ENCODE measurements at places on chromosomes 12 and 14. TPM values are rescaled to one million over a fixed set of nuclear protein-coding genes. Genes with fewer than 3 reads are reported as not detected.

The CD27 gene
- polyA plus RNA-seq = 0.97 TPM

The SOAT2 gene
- 1.9 TPM for polyA plus RNA-seq

The KRT83 gene
- not detected for polyA plus RNA-seq

The AKAP6 gene
- 3.0 TPM for polyA plus RNA-seq

The UNC79 gene
- 0.75 TPM for polyA plus RNA-seq

The ATL1 gene
- polyA plus RNA-seq = 10.1 TPM

The CMA1 gene
- polyA plus RNA-seq = 0.52 TPM

The KIF26A gene
- polyA plus RNA-seq = 11.6 TPM

The FBXO21 gene
- polyA plus RNA-seq = 58.0 TPM

Data from left renal cortex interstitium (tissue), 4 donors.